LoVo (cell line): ENCODE measurements at places on chromosomes 4 and X.

DNA sequence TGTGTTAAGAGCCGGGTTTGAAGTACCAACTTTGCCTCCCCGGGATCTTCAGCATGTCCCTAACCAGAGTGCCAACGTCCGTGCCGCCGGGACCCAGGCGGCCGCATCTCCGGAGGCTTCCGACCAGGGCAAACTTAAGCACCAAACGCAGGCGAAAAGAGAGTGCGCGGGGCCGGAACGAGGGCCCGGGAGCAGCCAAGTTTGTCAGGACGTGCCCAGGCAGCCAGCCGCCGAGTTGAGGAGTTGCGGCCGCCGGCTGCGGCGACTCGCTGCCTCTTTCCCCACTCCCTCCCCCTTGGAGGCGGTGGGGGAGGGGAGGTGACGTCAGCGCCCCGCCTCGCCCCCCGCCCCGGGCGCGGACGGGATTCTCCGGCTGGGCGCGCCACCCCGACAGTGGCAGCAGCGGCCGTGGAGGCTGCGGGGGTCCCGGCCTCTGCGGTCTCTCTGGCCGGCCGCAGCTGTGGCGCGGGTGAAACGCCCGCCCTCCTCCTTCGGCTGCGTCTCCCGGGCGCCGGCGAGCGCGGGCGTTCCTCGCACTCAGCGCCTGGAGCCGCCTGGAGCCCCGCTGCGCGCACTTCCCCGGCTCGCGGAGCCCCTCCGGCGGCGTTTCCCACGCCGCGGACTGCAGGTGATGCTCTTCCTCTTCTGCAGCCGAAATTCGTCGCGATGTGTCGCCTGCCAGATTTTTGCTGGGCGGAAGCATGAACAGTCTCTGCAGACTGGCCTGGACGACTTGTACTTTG is 2.9 kb upstream of the FAT1 start:
- peak; percentile 88 for DNase-seq

- DNase-seq, result no peak
These were observed 200.8 kb downstream of the SPATA18 start for GRCh38 chr4:52251864-52252263.

GRCh38 chrX:19782419-19782818 is 105.0 kb downstream of the SH3KBP1 start:
- DNase-seq, result no peak

GRCh38 chr4:99324979-99325378 is 3.8 kb upstream of the ADH1B start:
- DNase-seq, result no peak

DNA sequence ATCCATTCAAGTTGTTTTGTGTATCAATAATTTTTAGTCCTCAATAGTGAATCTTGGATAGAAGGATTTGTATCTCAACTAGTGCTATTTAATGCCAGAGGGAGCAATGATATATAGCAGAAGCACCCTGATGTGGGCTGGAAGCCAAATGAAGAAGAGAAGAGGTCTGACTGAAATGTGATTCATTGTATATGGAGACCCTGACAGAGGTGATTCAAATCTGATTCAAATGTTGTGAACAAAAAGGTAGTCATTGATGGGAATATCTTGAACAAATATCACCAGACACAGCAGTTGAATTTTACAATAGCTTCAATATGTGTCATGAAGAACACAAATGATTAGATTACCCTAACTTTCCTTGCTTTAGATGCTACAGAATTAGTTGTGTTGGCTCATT is 27.5 kb upstream of the SULT1B1 start:
- no peak for DNase-seq

DNA sequence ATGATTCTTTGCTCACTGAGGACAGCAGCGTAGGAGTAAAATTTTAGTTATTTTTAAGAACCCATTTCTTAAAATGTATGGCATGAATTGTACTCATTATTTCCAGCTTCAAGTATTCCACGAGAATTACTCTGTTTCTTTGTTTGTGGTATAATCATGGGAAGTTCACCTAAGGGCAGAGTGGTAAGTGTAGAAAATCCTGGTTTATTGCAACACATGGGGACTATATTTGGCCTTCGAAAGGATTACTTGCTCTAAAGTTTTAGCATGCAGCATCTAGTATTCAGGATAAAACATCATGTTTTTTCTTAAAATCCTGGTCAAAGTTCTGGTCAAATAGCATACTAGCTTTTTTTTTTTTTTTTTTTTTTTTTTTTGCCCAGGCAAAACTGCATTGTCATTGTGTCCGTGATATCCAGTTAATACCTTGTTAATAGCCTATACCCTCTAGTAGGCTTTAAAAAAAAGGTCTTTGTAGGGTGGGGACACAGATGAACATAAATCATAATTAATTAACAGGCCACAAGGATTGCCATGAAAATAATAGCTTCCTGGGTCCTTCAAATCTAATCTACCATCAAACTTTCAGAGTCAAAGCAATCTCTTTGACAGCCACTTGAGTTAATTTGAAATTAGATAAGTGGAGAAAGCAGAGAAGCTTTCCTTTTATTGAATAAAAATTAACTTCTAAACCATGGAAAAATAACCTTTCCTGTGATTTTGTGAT is 44.6 kb upstream of the VEGFC start:
- no peak for DNase-seq
